ENCODE measurements at places on chromosomes 2 and 18.

GRCh38 chr2:203631068-203631757 is 75.2 kb upstream of the CD28 start:
- DNase-seq = no peak

DNA sequence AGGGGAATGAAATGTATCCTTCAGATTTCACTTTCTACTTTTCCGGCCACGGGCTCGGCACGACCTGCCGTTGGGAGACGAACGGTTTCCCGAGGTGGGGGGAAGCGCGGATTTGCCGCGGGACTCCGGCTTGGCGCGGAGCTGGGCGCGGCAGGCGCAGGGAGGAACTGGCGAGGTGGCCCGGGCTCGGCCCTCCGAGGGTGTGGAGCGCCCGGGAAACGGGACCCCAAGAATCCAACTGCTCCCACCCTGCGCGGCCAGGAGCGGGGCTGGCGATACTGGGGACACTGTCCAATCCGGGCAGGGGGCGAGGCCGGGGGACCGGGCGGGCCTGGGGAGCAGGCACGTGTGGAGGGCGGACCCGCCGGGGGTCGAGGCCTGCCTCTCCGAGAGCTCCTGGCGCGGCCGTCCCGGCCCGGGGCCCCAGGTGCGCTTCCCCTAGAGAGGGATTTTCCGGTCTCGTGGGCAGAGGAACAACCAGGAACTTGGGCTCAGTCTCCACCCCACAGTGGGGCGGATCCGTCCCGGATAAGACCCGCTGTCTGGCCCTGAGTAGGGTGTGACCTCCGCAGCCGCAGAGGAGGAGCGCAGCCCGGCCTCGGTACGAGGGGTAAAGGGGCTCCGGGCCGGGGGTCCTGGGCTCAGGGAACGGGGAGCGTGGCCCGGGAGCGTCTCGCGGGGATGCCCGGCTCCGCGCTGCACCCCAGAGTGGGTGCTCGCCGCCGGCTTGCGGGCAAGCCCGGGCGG is at the start of gene ANXA4:
ANXA4 (plus strand) TSS at position 560 of the 747 bp plus-strand sequence. CDS start 39,432 bp downstream, outside the sequence.
- DNase-seq = peak; percentile 31

DNA sequence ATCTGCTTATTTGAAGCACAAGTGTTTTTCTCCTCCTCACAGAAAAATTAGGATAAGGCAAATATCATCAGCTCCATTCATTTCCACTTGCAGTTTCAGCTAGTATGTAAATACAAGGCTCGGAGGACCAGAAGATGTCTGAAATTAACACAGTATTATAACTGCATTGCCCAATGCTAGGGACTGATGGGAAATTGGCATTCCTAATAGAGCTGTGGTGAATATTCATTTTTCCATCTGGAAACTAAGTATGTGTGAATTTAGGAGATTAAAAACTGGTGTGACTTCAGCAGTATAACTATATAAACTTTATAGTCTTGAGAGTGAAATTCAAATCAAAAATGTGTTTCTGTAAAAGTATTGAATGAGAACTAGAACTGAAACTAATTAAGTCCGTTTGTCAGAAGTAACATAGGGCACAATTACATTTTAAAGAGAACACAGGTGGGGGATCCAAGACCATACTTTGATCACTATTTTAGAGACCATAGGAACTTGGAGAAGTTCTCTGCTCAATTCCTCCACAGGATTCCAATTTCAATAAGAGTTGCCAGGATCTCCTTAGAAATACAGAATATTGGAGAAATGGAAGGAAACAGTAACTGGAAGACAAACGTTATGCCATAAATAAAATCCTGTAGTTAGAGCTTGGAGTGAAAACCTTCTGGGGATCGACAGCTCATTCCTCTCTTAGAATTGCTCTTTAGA is 12.1 kb upstream of the ITGA6 start:
- no peak for DNase-seq

DNA sequence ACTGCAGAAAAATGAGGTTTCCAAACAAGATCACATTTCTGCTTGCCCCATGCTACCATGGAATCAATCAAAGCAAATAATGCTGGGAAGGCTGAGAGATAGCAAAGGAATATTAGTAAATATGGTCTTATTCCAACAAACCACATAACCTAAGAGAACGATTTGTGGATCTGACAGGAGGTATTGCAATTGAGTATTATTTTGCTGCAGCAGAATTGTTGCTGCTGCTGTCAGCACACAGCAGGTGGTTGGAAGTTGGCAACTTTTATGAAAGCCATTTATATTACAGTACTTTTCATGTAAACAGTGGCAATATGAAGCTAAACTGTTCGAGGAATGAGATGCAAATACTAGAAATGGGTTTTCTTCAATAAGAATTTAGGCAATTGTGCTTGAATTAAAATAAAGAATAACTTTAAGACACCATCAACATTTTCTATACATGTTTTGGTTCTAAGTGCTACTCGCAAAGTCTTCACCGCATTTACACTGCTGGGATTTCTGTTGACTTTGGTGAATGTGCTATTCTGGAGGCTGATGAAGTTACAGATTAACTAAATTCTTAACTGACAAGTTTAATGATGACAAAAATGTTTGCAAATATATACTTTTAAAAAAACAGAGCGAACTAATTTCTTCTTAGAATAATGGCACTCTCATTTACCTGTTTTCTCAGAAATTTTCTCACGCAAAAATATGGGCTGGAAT is 1285.7 kb downstream of the CNTNAP5 start:
- no peak for DNase-seq

- peak; percentile 32 for DNase-seq
These were observed 11.6 kb upstream of the EIF2AK2 start for GRCh38 chr2:37168217-37168981.

DNA sequence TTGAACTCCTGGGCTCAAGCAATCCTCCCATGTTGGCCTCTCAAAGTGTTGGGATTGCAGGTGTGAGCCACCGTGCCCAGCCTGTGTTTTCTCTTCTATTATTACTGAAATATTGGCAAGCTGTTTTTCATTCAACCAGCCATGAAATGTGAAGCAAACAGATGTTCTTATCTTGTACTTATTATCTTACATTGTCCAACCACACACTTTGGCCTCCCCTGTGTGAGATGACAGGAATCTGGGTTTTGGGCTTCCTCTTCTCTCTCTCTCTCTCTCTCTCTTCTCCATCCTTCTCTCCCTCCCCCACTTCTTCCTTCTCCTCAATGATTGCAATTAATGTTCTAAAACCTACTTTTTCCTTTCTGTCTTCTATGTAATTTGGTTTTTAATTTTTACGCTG is 33.1 kb downstream of the RAMP1 start:
- no peak for DNase-seq

DNA sequence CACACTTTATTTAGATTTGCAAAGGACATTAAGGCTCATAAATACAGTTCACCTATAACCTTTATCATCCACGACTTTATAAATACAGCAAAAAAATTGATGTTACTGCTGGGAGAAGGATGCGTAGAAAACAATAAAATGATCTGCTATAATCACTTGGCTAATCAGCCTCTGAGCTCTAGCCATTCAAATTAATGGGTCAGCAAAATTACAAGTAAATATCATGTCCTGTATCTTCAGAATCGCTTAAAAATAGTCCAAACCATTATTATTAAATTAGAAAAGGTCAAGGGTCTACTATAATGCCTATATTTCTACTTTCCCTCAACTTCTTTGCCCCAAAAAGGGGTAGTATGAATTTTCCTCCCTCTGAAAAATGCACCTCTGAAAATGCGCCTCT is 40.3 kb downstream of the OLA1 start:
- no peak for DNase-seq
